Stimulated activated CD4-positive, alpha-beta T cell treated with anti-CD3 and anti-CD28 coated beads, TNF-alpha, amount 100 ng/mL, for 48 hours (primary cell): ENCODE measurements at places on chromosomes 13 and 19.

GRCh38 chr19:47729799-47730520 lies 15.4 kb upstream of the NOP53 start:
- peak; percentile 55 for DNase-seq

GRCh38 chr19:56927791-56928207 lies 87.3 kb upstream of the PEG3 start:
- DNase-seq = no peak

GRCh38 chr19:17109962-17110598 lies 34.5 kb downstream of the MYO9B start:
- DNase-seq = no peak

GRCh38 chr13:88031980-88032559 lies 360.9 kb downstream of the SLITRK5 start:
- DNase-seq = no peak

- no peak for DNase-seq
These were observed 150.2 kb downstream of the TNFSF13B start for GRCh38 chr13:108419768-108420167.

- no peak for DNase-seq
These were observed 21.6 kb upstream of the C1QTNF9 start for GRCh38 chr13:24287748-24288287.

DNA sequence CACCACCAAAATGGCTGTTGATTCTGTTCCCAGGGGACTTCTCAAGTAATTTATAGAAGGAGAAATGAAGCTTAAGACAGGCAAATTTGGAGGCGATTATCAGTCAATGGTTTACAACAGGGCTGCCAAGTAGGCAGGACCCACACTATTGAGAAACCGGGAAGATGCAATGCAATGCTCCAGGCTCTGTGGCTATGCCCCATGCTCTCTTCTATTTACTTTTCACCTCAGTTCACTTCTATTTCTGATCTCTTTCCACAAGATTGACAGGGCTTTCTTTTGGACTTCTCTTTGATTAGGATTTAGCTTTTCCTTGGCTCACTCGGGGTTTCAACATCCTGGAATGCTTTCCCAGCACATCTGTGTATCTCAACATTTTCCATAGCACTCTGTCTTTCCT lies 12.7 kb upstream of the RCBTB2 start:
- DNase-seq = no peak
